ENCODE measurements at places on chromosomes 2 and 18. TPM values are rescaled to one million over a fixed set of nuclear protein-coding genes. Genes with fewer than 3 reads are reported as not detected.

Gene FOXI3
- not detected for polyA plus RNA-seq

Gene NDUFAF7
- polyA plus RNA-seq, result 17.1 TPM

Gene LGALSL
- polyA plus RNA-seq, result 0.63 TPM

Gene SPHKAP
- polyA plus RNA-seq, result not detected

Gene HJURP
- polyA plus RNA-seq, result 12.2 TPM

Gene SMYD1
- polyA plus RNA-seq, result not detected

Gene UPP2
- polyA plus RNA-seq, result not detected

Gene LYG2
- not detected for polyA plus RNA-seq

Gene ONECUT2
- 0.01 TPM for polyA plus RNA-seq

Gene WNT10A
- not detected for polyA plus RNA-seq

Gene GAL3ST2
- polyA plus RNA-seq, result not detected

Gene GPC1
- polyA plus RNA-seq, result 46.8 TPM

Gene AGPS
- 22.6 TPM for polyA plus RNA-seq

Gene UGT1A5
- polyA plus RNA-seq, result not detected

Gene SDC1
- 19.9 TPM for polyA plus RNA-seq

Gene NYAP2
- not detected for polyA plus RNA-seq

Gene SLC30A3
- polyA plus RNA-seq, result 0.07 TPM

Gene AGXT
- not detected for polyA plus RNA-seq

Gene LYPD1
- 64.7 TPM for polyA plus RNA-seq

Gene DNAJC5G
- not detected for polyA plus RNA-seq

Gene SFTPB
- polyA plus RNA-seq, result not detected

Gene TRIM54
- polyA plus RNA-seq, result 0.05 TPM

Gene REG1B
- not detected for polyA plus RNA-seq

Gene TP53I3
- 55.2 TPM for polyA plus RNA-seq

Gene INPP5D
- 0.43 TPM for polyA plus RNA-seq
